Activated T-helper 2 cell treated with anti-CD3 and anti-CD28 coated beads, Interferon-gamma antibody, Interleukin-2, Interleukin-4, amounts not matched to agents 10 μg/mL and 5 μg/mL and 100 μg/mL, durations not matched to agents 14 hours and 24 hours and 36 hours (primary cell): ENCODE measurements at places on chromosomes 3 and 15. TPM values are rescaled to one million over a fixed set of nuclear protein-coding genes. Genes with fewer than 3 reads are reported as not detected.

The PLOD2 gene
- total RNA-seq, result 1.1 and 2.2 TPM in 2 replicates

The P3H2 gene
- not detected in 2 replicates for total RNA-seq

- no peak overlapping the region for H3K27ac ChIP-seq
- no peak for DNase-seq
- no peaks in the 10 kb centered on the region for H3K4me1 ChIP-seq
- H3K27me3 ChIP-seq, result no peaks in the 10 kb centered on the region
- no peak overlapping the region for H3K4me3 ChIP-seq
Observed at GRCh38 chr3:36282766-36283165, 97.5 kb upstream of the STAC start.

DNA sequence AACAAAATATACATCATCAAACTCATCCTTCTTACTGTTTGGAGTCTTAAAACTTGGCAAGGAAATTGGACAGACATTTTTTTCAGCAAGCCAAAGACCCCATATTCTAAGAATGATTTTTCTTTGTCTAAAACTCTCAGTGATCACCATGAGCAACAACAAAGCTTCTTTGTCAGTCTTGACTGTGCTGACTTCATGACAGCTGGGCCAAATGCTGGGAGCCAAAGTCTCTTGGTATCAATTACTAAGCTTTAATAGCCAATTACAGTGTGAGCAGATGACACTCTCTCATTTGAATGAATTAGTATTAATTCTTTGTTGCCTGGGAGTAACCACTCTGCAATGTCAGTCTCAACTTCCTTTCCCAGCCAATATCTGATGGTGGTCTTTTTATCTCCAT, 48.1 kb upstream of the GK5 start:
- H3K4me1 ChIP-seq, result peaks cover 33% of the 10 kb centered on the region
- no peaks in the 10 kb centered on the region for H3K27me3 ChIP-seq
- H3K4me3 ChIP-seq, result no peak overlapping the region
- no peaks in the 10 kb centered on the region for H3K36me3 ChIP-seq
- H3K27ac ChIP-seq, result no peak overlapping the region

The STRIT1 gene
- not detected in 2 replicates for total RNA-seq

The GOLGA8S gene
- 0.16 and 0.39 TPM in 2 replicates for total RNA-seq

DNA sequence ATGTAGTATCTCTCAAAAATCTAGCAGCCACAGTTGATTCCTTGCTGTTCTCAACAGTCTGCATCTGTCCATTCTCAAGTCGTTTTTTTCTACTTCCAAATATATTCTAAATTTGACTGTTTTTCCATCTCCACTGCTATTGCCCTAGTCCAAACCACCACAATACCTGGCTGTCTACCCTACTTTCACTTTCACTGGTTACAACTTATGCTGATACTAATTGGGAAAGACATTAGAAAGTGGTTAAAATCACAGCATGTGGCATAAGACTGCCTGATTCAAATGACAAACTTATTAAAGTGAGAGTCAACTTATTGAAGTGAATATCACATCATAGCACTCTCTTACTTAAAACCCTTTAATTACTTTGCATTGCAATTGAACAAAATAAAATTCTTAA, 72.6 kb downstream of the CHST2 start:
- no peak overlapping the region for H3K27ac ChIP-seq
- H3K27me3 ChIP-seq, result no peaks in the 10 kb centered on the region
- DNase-seq, result no peak
- peaks cover 14% of the 10 kb centered on the region for H3K4me1 ChIP-seq

DNA sequence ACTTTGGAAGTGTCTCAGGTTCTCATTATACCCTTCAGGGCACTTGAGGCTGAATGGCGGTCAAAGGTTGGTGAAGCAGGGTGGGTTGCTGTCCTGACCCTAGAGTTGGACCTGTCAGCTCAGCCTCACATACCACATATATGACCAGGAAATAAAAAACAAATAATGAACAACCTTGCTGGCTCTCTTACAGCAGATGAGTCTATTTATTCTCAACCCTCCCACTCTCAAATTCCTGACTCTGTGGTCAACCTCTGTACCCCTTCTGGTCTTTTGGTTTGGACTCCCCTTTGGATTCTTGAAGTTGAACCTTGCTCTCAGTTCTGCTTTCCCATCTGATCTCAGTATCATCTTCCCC, 16.9 kb downstream of the PPP2R3A start:
- H3K4me3 ChIP-seq, result no peak overlapping the region
- H3K27me3 ChIP-seq, result peaks cover 1% of the 10 kb centered on the region
- no peak overlapping the region for H3K27ac ChIP-seq
- H3K36me3 ChIP-seq, result no peaks in the 10 kb centered on the region
- no peaks in the 10 kb centered on the region for H3K4me1 ChIP-seq
- DNase-seq, result no peak

The CCR2 gene
- total RNA-seq, result 1.1 TPM in 2 replicates

- peak overlapping the region; percentile 96 for H3K4me3 ChIP-seq
- peak overlapping the region; percentile 99 for H3K27ac ChIP-seq
- peaks cover 68% of the 10 kb centered on the region for H3K4me1 ChIP-seq
- peak; percentile 54 for DNase-seq
- peaks cover 46% of the 10 kb centered on the region for H3K36me3 ChIP-seq
- no peaks in the 10 kb centered on the region for H3K27me3 ChIP-seq
Observed at GRCh38 chr3:108125550-108126071, 34.8 kb upstream of the CD47 start.
